ENCODE measurements at places on chromosomes 4 and X. TPM values are rescaled to one million over a fixed set of nuclear protein-coding genes. Genes with fewer than 3 reads are reported as not detected.

The RNF150 gene
- polyA plus RNA-seq: not detected

The CSN1S1 gene
- not detected for polyA plus RNA-seq

The ERAS gene
- not detected for polyA plus RNA-seq

The SFRP2 gene
- polyA plus RNA-seq: not detected

The CDX4 gene
- not detected for polyA plus RNA-seq

DNA sequence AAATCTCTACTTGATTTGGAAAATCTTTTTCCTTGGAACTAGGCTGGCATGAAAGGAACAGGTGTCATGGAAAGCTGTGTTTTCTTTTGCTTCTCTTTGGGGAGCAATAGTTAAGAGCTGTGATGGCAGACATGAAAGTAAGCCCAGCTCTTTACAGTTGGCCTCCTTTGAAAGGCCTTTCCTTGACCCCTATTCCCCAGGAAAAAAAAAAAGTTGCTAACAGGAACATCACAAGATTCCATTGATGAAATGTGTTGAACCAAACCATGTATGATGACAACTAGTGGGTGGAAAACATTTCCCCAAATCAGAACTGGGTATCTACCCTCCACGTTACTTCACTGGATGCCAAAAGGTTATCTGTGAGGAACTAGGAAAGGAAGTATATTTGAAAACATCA is 190.7 kb upstream of the RPL34 start:
- peaks cover 2% of the 10 kb centered on the region for H3K27me3 ChIP-seq
- H3K4me3 ChIP-seq: no peak overlapping the region
- H3K36me3 ChIP-seq: no peaks in the 10 kb centered on the region
- H3K27ac ChIP-seq: no peak overlapping the region

DNA sequence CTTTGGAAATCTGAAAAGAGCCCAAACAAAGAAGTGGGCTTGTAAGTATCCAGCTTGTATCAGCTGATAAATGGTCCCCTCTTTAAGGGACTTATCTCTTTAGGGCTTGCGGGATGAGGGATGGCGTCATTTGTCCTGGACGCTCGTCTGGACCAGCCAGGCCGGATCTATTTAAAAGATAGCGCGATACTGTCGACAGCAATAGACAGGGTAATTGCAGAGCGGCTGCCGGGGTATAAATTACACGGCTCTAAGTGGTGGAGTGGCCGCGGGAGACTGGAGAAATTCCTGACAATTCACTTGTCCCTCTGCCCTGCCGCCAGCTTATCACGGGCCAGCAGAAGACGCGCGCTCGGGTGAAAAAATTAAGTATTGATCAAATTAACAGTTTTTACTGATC is 90.7 kb downstream of the FAM53A start:
- H3K4me3 ChIP-seq: no peak overlapping the region
- H3K27ac ChIP-seq: no peak overlapping the region
- DNase-seq: no peak

DNA sequence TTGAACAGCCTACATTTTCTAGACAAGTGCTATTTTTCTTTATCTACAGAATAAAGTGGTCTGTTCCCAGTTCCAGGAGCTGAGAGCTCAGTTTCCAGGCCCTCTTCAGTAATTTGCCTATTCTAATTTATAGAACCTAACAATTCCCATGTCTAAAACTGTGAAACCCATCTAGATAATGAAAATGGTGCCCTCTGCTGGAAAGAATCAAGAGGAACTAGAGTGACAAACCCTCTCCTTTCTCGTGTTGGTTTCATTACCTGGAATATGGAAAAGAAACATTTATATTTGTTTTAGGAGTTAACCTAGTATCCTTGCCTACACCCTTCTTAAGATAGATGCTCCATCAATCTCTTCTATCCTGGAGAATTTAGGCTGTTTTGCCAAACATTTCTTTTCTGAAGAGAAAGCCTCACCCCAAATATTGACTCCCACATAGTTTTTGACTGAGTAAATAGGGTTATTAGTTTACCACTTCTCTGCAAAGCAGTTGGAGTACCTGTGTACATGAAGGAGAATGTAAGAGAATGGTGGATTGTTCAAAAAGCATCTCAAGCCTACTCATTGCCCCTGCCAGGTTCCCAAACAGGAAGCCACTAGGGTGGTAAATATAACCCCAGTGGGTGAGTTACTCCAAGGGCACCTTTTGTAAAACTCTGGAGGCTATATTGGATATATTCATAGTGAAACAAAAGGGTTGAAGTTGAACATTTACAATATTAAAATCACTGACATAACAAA is 121.6 kb downstream of the RASL11B start:
- no peaks in the 10 kb centered on the region for H3K27me3 ChIP-seq
- no peaks in the 10 kb centered on the region for H3K4me1 ChIP-seq

DNA sequence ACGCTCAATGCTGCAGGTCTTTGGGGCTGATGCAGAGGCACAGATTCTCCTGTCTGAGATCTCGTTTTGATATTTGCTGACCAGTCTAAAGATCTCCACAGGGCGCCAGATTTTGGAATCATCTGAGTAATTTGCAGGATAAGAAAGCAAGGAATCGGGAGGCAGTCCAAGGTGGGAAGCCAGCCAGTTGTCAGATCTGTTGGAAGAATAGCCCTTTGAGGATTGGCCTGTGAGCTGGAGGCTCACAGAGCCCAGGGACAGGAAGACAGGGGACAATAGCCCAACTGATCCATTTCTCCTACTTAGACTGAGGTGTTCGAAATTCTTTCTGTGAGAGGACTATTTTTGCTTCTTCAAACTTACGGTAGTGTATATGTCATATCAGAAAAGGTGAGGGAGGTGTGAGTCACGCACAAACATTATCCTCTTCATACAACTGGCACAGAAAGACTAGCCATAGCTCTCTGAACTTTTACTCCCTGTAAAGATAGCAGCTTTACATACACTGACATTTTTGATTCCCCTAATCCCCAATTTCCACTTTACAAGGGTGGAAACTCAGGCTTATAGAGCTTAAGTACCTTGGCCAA is 8.8 kb downstream of the DIPK2B start:
- H3K36me3 ChIP-seq: no peaks in the 10 kb centered on the region
- no peak for DNase-seq
- H3K27me3 ChIP-seq: no peaks in the 10 kb centered on the region
- H3K4me1 ChIP-seq: peaks cover 3% of the 10 kb centered on the region
- H3K4me3 ChIP-seq: no peak overlapping the region
- H3K27ac ChIP-seq: no peak overlapping the region

GRCh38 chr4:153497988-153498967 is 32.1 kb downstream of the TMEM131L start:
- DNase-seq: no peak
- peaks cover 92% of the 10 kb centered on the region for H3K4me1 ChIP-seq
- peak overlapping the region; percentile 80 for H3K4me3 ChIP-seq
- peak overlapping the region; percentile 91 for H3K27ac ChIP-seq

DNA sequence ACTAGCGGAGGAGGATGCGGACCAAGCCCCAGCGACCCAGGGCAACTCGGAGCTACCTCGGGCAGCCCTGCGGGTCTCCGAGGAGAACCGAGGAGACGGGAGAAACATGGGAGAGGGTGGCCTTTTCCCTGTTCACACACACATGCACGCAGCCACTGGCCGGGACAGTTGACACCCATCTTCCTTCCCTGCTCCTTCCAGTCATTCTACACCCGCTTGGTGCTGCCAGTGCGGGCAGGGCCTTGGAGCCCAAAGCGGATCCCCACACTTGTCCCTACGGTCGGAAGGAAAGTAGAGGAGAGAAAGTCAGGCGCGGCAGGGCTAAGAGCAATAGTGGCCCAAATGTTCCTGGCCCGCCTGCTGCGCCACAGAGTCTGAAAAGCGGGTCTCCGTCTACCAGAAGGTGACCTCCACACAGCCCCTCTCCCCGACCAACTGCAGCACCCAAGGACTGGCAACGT is 1.1 kb upstream of the PPP3CA start:
- no peaks in the 10 kb centered on the region for H3K36me3 ChIP-seq
- peak overlapping the region; percentile 79 for H3K4me3 ChIP-seq
- peaks cover 19% of the 10 kb centered on the region for H3K4me1 ChIP-seq
- H3K27ac ChIP-seq: peak overlapping the region; percentile 83
- H3K27me3 ChIP-seq: peaks cover 24% of the 10 kb centered on the region
